Stimulated activated CD4-positive, alpha-beta T cell treated with anti-CD3 and anti-CD28 coated beads, Interleukin-15, amount 100 ng/mL, for 1 hour (primary cell): ENCODE measurements at places on chromosomes 3 and 15.

- DNase-seq = no peak
Measured at GRCh38 chr3:151880416-151880690, 6.9 kb downstream of the SUCNR1 start.

DNA sequence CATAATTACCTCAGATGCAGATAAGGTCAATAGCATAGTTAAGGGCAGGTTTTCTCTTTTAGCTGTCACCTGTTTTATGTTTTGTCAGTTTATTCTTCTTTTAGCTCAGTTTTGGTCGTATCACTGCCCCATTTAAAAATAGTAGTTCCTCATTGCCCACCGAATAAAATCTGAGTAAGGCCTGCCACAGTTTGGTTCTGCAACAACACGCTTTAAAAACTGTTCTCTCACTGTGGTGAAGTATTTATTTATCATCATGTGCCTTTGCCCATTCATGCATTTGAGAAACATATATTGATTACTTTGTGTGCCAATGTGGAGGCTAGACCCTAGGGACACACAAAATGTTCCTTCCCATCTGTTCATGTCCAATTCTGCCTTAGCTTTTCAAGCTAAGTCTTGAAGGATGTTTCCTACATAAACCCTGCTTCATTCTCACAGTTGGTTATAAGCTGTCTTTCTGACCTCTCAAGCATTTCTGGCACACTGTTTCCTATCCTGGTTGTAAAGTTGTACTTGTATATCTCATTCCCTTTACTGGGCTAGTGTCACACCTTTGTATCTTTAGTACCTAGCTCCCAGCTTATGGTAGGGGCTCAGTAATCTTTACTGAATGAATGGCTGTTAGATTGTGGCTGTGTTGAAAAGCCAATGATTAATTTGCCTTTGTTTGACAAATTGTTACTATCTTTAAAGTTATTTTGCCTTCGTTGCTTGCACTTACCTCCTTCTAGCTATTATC lies 23.9 kb downstream of the AKAP13 start:
- no peak for DNase-seq

DNA sequence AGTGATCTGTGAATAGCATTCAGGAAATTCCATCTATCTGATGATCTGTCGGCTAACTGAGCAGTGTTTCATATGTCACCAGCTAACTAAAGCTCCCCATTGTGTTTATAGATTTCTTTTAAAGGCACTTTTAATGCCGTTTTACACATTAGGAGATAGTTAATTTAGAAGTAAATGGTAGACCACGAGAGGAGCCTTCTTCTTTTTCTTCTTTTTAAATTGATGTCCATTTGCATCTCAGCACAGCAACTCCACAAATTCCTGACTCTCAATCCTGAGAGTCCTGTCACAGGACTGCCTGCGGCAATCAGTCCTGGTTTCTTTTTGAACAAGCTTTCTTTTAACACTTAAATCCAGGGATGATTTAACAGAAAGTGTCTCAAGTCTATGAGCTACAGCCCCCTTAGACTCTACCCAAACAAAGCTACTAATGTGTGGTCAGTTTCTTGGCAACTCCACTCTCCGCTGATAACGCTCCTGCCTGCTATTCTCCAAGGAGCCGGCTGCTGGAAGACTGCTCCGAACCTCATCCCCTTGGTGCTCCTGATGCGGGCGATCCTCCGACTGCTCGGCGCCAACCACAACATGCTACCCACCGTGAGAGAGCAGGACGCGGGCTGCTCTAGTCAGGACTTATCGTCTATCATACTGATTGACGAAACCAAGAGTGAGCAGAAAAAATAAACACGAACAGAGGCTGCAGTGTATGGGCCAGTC lies 421.4 kb downstream of the MECOM start:
- no peak for DNase-seq

GRCh38 chr3:62028236-62028635 lies 345.1 kb downstream of the FEZF2 start:
- DNase-seq = no peak

GRCh38 chr3:37520907-37521341 lies 340.8 kb upstream of the CTDSPL start:
- no peak for DNase-seq

GRCh38 chr3:112640276-112640929 lies 540 bp downstream of the CCDC80 start:
- no peak for DNase-seq

DNA sequence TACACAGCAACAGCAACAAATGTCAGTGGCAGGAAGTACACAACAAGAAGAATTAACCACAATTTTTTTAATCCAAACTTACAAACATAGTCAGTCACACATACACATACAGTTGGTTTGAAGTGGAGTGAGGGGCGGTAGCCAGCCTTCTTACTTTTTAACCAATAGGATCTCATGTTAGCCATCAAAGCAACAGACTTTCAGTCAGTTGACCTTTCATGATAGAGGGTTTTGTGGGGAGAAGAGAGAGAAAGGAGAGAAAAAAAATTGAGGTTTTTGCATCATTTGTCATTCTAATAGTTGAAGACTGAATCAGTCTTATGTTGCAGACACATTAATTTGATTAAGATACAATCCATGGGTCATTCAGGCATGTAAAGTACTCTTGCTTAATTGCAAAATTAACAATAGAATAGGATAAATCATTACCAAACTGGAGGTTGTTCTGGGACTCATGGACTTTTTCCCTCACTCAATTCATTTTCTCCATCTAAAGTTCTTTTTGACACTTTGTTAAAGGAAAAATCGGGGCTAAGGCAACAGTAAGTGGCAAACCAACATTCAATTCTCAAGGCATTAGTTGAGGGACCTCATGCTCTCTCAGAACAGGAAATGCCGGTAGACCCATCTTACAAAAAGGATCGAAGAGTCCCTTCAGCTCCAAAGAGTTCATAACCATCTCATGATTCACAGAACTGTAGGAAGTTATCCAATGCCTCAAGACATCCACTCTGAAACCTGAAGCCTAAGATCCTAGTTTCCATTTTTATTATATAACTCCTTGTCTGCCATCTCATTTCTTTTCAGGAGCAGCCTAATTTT lies 159.5 kb upstream of the LPP start:
- no peak for DNase-seq

GRCh38 chr3:25465266-25465860 lies 37.3 kb downstream of the RARB start:
- no peak for DNase-seq

- no peak for DNase-seq
Measured at GRCh38 chr3:54527521-54527920, 400.3 kb downstream of the LRTM1 start.

- DNase-seq = no peak
Measured at GRCh38 chr3:27392950-27393679, 23.9 kb upstream of the NEK10 start.

DNA sequence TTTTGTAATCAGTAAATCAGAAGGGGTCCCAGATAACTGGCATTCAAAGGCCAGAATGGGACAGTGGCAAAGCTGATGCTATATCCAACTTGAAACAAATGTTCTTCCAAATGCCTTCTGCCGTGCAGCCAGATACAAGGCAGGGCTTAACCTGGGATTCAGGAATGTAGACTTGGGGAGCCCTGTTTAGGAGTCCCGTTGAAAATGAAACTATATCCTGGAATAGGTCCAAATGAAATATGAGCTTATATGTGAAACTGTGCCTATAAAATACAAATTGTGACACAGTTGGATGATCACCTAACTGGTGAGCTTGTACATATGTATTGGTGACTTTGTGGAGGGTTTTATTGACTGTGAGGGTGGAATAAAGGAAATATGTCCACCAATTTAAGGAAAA lies 28.7 kb downstream of the FRMD4B start:
- no peak for DNase-seq

GRCh38 chr3:56621681-56622080 lies 61.4 kb downstream of the TASOR start:
- no peak for DNase-seq

GRCh38 chr3:53890726-53891475 lies 758 bp downstream of the SELENOK start:
- DNase-seq = peak; percentile 6

DNA sequence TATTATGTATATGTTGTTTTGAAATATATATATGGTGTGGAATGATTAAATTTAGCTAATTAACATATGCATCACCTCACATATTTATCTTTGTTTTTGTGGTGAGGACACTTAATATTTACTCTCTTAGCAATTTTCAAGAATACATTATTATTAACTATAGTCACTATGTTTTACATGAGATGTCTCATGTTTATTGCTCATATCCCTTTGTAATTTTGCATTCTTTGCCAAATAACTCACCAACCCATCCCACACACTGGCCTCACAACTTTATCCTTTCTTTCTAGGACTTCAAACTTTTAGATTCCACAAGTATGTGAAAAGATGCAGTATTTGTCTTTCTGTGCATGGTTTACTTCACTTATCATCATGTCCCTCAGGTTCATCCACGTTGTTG lies 950.2 kb upstream of the CADM2 start:
- no peak for DNase-seq

- DNase-seq = no peak
Measured at GRCh38 chr3:167110901-167111300, 269.2 kb downstream of the ZBBX start.

- no peak for DNase-seq
Measured at GRCh38 chr3:126550488-126551051, 8.2 kb downstream of the C3orf22 start.

DNA sequence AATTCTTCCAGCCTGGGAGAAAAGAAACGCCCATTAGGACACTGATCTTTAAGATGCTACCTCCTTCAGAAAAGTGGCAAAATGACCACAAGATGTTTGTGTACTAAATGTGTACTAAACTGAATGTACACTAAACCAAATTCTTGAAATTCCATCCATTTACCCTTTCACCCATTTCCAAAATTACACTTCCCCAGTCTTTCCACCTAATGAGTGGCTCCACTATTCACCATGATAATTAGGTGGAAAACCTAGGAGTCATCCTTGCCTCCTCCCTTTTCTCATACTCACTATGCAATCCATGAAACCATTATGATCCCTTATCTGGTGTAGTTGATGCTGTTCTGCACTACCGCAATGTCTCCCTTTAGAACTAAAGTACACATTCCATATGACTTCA lies 452.1 kb upstream of the THBS1 start:
- DNase-seq = no peak

DNA sequence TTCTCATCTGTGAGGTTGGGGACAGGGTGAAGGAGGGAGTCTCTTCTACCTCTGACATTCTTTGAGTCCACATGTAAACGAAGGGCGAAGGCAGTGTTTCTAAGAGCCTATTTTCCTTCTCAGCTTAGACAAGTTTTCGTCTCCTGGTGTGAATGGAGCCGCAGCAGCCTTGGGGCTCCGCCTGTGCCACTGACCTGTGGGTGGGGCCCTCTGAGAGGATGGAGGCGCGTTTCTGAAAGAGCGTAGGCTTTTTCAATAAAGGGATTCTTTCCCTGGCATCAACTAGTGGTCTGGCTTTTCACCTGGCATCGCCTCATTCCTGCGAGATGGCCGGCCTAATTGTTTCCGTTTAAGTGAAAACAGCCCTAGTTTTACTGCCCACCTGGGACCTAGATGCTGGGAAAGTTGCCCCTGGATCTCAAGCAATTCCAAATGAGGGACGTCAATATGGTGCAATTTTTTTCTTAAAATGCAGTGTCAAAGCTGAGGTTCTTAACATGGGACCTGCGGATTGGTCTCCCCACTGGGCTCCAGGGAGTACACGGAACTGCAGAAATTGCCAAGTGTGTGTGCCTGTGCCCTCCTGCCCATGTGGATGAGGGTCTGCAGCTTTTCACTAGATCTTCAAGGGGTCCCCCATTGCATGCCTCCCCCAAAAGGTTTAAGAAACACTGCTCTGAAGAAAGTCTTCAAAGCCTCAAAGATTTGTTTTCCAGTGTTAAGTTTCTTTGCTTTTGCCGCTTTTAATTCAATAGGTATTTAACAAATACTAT lies 958 bp downstream of the GLDN start:
- DNase-seq = no peak

DNA sequence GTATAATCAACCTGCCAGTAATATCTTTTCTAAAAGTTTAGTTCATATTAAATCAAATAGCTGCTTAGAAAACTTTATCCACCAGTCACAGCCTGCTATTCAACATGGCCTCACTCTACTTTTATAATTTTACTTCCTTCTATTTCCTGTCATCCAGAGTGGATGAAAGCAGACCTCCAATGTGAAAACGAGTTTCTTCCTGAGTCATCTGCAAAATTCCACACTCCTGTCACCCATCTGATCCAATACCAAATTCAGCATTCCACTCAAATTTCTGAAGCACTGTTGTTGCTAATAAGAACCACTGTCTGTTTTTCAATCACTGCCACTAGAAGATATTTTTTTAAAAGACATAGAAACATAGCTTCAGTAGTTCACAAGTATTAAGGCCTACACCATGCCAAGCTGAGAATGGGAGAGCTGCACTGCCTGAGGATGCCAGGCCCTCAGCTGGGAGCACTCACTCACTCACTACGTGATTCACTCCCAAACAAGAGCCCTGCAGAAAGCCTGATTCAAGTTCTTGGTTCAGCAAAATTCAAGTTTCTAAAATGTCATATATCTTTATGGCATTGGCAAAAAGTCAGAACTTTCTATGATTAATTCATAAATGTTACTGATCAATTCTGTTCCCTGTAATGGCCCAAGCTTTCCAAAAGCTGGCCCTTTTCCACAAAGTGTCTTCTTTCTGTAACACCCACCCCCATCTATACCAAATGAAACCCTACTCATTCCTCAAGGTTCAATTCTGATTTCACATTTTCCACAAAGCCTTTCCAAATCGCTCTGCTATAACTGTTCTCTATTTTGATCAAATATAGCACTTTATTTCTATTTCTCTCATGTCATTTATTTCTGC lies 82.9 kb downstream of the FSIP1 start:
- no peak for DNase-seq

GRCh38 chr3:151960961-151961580 lies 87.6 kb downstream of the SUCNR1 start:
- no peak for DNase-seq

DNA sequence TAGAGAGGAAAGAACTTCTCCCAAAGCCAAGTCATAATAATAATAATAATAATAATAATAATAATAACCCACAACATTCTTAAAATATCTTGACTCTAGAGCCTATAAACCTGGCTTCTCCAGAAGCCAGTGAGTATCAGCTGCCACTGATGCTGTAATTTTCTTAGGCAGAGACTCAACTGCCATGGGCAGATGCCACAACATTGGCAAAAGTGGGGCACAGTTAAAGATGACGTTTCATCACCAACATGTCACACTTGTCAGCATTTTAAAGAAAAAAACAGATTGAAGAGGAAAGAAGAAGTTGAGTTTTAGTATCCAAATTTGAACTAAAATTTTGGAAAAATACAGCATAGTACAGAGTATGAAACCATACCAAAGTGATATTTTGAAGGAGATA lies 265.0 kb downstream of the ZMAT3 start:
- no peak for DNase-seq

DNA sequence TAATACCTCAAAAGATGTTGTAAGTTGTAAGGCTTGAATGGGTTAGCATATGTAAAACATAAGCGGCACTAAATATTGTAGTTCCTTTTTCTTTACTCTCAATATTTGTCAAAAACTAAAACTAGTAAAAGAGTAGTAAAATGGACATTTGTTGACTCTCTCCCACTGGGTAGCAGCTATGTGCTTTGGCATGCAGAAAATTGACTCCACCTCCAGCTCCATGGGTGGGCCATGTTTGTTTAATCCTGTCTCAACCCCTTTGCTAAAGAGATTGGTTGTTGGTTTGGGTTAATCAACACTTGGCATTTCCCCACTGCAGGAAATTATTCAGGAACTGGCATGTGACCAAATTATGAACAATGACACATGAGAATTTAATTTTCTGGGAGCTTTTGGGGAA lies 114.8 kb downstream of the EOMES start:
- no peak for DNase-seq

- no peak for DNase-seq
Measured at GRCh38 chr3:75254685-75255084, 409.4 kb upstream of the FRG2C start.
